ENCODE measurements at places on chromosomes 16 and 17. TPM values are rescaled to one million over a fixed set of nuclear protein-coding genes. Genes with fewer than 3 reads are reported as not detected.

DNA sequence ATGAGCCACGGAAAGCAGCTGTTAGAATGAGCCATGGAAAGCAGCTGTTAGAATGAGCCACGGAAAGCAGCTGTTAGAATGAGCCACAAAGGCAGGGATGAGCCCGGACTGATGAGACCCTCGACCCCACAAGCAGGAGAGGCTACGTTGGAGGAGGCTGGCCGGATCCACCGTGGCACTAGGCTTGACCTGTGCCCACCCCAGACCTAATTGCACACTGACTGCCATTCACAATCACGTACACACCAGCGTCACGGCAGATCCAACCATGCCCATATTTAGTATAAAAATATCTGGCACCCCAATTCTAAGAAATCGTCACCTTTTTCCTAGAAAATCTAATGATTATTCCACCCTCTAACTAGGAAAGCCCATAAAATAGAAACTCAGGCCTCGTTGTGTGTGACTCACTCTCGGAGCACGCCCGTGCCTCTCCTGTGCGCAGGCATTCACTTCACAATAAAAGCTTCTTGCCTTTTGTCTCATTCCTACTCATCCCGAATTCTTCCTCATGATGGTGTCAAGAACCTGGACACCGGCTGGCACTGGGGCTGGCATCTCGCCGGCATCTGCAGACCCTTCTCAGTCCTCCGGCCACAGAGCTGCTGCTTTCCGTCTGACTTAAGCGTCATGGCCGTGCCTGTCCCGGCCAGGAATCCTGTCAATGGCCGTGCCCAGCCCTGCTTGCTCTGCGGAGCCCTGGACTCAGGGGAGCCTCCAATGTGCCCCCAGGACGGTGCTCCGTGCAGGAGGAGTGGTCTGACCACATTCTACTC lies 5.5 kb upstream of the SECTM1 start:
- peak; percentile 31 for DNase-seq

- no peak for DNase-seq
These were observed 16.1 kb upstream of the TNRC6A start for GRCh38 chr16:24713379-24713778.

Gene ABCA6
- total RNA-seq, result 0.14 TPM

Gene ABCC3
- total RNA-seq, result 1.3 TPM

Gene ACSM3
- 14.4 TPM for total RNA-seq

Gene CES3
- total RNA-seq, result not detected

Gene PKMYT1
- total RNA-seq, result 6.1 TPM

Gene HSD3B7
- total RNA-seq, result 11.5 TPM

All from kidney epithelial cell (primary cell).